ENCODE measurements at places on chromosomes 13 and 19. TPM values are rescaled to one million over a fixed set of nuclear protein-coding genes. Genes with fewer than 3 reads are reported as not detected.

- DNase-seq: no peak
Observed at GRCh38 chr19:16013851-16014840, 62.1 kb upstream of the TPM4 start.

DNA sequence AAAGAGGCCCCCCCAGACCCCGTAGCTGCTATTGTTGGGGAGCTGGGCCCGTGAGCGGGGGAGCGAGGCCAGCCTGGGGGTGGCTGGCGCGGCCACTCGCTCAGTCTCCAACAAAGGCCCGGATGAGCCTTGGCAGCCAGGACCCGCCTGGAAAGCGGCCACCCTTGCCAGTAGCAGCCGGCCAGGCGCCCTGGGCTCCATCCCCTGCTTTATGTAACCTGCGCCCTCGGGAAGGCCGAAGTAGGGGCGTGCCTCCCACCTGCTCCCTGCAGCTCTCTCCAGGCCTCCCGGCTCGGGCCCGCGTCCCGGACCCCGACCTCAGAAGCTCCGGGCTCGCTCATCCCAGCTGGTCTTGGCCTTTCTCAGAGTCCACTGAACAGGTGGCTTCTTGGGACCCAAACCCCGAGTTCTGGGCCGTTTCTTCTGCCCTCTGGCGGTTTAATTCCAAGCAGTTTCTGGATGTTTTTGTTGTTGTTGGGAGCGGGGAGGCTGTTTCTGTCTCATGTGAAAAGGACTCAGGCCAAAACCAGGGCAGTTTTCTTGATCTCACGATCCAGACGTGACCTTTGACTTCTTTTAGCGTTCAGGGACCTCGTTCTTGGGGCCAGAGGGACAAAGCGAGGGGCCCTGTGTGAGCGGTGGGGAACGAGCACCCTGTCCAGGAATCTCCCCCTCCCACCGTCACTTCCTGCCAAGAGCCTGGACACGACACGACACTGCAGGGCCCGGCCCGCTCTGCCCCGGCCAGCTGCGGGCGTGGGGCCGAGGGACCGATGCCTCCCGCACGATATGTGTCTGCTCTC, 1.2 kb downstream of the CDC34 start:
- peak; percentile 72 for DNase-seq

GRCh38 chr19:11420429-11421370, 1.6 kb upstream of the RGL3 start:
- DNase-seq: no peak

GRCh38 chr19:16559780-16560276, 12.4 kb downstream of the SLC35E1 start:
- no peak for DNase-seq

DNA sequence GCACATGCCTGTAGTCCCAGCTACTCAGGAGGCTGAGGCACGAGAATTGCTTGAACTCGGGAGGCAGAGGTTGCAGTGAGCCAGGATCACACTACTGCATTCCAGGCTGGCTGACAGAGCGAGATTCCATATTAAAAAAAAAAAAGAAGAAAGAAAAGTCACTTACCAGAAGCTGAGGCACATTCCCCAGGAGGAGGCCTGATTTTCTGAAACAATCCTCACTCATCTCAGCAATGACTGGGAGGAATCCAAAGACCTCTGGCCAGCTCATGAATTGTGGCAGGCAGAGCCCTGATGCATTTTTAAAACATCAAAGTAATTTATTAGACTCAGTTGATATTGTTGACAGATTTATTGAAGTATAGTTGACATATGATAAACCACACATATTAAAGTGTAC, 206.3 kb downstream of the FOXO1 start:
- DNase-seq: no peak

DNA sequence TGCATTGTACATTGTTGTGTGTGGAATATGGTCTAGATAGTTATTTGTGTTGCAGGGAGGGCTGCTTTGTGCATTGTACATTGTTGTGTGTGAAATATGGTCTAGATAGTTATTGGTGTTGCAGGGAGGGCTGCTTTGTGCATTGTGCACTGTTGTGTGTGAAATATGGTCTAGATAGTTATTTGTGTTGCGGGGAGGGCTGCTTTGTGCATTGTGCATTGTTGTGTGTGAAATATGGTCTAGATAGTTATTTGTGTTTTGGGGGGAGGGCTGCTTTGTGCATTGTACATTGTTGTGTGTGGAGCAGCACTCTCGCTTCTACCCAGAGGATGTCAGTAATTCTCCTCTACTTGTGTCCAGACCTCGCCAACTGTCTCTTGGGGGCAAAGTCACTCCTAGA, 36.3 kb upstream of the ZNF835 start:
- no peak for DNase-seq

DNA sequence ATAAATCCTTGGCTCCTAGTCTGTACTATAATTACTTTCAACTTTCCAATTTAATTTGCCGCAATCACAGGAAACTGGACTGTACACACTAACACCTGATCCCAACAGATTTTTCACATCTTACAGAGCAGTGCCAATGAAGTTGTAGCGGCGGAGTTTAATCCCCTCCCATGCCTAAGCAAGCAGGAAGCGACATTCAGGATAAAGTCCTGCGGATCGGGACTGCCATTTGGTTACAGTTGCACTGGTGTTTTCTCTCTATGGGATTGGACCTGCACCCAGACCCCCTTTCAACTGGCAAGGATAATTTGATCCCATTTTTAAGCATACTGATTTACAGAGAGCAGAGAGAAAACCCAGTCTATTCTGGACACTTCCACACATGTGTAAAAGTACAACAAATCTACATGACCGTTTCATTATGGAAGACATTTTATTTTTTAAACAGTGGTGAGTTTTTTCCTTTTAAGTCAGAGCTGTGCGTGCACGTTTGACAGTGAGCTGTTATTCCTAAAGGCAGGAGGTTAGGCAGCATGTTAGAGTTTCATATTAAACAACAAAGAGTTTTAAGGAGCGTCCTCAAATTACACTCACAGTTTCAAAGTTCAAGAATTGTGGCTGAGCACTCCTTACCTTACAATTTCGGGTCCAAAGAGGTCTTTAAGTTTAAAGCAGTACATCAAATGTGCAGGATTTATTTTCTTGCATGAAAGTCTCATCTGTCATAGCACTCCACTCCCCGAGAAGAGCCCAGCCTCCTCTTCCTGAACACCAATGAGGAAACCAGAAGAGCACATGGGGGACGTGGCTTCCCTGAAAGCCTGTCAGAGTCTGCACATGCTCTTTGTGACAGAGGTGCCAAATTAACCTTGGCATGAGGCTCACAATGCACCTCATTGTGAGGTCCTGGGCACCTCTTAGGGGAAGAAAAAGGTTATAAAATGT, 141.6 kb upstream of the RFC3 start:
- peak; percentile 77 for DNase-seq

DNA sequence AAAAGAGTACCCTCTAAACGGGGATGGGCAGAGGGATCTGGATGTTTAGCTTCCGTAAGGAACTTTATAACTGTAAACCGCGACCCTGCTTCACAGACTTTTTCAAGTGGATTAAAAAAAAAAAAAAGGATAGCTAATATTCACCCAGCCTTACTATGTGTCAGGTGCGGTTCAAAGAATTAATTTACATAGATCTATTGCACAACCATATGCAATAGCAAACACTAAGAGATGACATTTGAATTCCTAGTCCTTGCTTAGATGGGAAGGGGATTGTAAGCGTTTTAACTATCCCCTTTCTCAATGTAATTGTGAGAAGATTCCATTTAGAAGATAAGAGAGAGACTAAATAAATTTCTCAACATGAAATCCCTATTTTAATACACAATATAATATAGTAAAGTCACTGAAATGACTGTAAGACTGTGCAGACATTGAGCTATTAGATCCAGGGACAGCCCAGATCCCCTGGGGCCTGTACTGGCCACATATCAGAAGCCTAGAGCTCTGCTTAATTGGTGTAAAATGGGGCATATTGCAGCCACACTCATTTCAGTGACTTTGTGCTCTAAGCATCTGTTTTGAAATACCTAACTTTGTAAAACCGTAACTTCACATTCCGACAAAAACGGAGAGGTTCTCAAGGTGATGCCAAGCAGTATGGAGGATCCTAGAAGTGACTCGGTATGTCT, 13.6 kb downstream of the LATS2 start:
- DNase-seq: no peak

GRCh38 chr19:14116918-14117578, 514 bp downstream of the PRKACA start:
- DNase-seq: no peak

GRCh38 chr19:32868206-32868950, 1.2 kb downstream of the SLC7A9 start:
- no peak for DNase-seq

DNA sequence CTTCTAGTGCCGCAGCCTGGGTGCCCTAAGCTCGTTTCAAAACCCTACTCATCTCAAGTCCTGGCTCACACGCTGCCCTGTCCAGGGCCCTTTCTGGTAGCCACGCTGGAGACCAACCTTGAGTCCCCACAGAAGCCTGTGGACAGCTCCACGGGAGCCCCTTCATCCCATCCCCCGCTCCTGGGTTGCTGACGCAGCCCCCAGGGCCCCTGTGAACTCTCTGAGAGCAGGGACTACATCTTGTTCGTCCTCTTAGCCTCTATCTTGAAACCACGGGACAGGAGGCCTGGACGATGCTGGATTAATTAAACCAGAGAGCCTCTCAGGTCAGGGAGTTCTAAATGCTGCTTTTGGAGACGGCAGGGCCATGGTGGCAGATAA, 7.4 kb downstream of the MLLT1 start:
- no peak for DNase-seq

- DNase-seq: peak; percentile 79
Observed at GRCh38 chr13:27634231-27634630, 12.5 kb downstream of the POLR1D start.

DNA sequence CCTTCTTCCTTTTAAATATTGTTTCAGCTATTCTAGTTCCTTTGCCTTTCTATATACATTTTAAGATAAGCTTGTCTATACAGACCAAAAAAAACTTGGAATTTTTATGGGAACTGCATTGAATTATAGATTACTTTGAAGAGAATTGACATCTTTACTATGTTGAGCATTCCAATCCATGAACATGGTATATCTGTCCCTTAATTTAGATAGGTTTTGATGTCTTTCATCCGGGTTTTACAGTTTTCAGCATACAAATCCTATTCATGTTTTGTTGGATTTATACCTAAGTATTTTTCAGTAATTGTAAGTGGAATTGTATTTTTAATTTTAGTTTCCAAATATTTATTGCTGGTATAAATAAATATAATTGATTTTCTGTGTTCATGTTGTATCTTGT, 12.2 kb upstream of the IFNL1 start:
- no peak for DNase-seq

- DNase-seq: no peak
Observed at GRCh38 chr19:4184718-4185352, 2.3 kb downstream of the ANKRD24 start.

DNA sequence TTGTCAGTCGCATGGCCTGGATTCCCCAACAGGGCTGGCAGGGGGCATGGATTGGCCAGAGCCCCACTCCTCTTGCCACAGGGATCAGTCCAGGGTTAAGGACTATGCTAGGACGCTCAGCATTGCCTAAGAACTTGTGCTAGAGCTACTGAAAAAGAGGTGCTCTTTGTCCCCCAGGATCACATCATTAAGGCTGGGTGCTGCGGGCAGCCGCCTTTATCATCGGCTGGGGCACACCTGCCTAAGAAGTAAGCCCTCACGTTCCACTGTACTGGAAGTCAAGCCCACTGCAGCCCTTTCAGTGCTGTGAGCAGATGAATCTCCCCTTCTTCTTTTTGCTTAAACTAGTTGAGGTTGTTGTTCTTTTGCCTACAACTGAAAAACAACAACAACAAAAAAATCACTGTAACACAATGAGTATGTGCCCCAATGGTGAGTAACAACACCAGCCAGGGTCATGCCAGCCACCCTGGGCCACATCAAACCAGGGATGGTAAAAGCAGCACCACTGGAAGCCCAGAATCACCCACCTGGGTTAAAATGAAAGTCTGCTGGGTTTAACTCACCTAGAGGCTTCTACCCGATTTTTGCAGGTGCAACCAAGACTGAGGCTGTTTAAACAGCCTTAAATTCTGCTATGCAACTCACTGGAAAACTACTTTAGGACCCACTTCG, 20.6 kb downstream of the STK24 start:
- no peak for DNase-seq

DNA sequence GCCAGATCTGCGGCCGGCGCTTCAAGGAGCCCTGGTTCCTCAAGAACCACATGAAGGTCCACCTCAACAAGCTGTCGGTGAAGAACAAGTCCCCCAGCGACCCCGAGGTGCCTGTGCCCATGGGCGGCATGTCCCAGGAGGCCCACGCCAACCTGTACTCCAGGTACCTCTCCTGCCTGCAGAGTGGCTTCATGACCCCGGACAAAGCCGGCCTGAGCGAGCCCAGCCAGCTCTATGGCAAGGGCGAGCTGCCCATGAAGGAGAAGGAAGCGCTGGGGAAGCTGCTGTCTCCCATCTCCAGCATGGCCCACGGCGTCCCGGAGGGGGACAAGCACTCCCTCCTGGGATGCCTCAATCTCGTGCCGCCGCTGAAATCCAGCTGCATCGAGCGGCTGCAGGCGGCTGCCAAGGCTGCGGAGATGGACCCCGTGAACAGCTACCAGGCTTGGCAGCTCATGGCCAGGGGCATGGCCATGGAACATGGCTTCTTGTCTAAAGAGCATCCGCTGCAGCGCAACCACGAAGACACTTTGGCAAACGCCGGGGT, 72.6 kb downstream of the ZNF536 start:
- DNase-seq: no peak

DNA sequence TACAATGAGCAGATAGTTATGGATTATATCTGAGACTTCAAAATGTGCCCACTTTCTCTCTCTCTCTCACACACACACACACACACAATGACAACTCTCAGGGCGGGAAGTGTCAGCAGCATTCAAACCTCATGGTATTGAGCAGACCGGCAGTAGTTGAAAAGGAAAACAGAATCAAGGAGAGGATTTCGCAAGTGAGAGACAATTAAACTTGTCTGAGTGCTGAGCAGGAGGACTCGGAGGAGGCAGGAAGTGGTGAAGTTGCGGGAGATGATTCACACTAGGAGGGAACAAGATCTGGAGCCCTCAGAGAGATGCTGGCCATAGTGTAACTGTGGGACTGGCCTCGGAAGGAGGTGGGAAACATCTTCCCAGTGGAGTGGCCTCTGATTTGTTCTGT, 353.1 kb downstream of the EFNB2 start:
- DNase-seq: peak; percentile 90

DNA sequence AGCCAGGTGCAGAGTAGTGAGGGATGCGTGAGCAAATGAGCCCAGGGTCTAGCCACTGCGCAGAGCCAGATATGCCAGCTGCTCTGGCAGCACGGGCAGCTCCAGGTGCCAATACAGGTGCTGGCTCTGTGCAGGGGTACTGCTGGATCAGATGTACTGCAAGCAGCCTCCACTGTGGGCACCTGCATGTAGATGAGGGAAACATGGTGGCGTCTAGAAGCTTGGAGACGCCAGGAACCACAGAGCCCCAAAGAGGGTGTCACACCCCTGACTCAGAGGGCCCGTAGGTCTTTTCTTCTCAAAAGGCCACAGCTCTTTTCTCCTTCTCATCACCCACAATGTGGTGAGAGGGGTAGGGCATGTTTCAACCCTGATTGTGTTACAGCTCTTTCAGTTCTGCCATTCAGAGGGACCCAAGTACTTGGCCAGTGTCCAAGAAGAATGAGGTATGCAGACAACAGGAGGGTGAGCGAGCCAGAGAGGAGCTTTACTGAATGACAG, 244.4 kb upstream of the SLITRK1 start:
- DNase-seq: peak; percentile 7

GRCh38 chr19:41323430-41324125, 13.6 kb downstream of the CCDC97 start:
- DNase-seq: peak; percentile 82

The ZNF17 gene
- total RNA-seq: 8.3 TPM

The FXYD3 gene
- 6.9 TPM for total RNA-seq

The HCST gene
- total RNA-seq: not detected

The MAMSTR gene
- 0.22 TPM for total RNA-seq

The LILRB5 gene
- not detected for total RNA-seq

The CCDC70 gene
- total RNA-seq: not detected

Data from MCF 10A (cell line).